G401 (cell line): ENCODE measurements at places on chromosomes 13 and 19. TPM values are rescaled to one million over a fixed set of nuclear protein-coding genes. Genes with fewer than 3 reads are reported as not detected.

GRCh38 chr13:75197803-75198202 is 284.2 kb downstream of the TBC1D4 start:
- DNase-seq = no peak

DNA sequence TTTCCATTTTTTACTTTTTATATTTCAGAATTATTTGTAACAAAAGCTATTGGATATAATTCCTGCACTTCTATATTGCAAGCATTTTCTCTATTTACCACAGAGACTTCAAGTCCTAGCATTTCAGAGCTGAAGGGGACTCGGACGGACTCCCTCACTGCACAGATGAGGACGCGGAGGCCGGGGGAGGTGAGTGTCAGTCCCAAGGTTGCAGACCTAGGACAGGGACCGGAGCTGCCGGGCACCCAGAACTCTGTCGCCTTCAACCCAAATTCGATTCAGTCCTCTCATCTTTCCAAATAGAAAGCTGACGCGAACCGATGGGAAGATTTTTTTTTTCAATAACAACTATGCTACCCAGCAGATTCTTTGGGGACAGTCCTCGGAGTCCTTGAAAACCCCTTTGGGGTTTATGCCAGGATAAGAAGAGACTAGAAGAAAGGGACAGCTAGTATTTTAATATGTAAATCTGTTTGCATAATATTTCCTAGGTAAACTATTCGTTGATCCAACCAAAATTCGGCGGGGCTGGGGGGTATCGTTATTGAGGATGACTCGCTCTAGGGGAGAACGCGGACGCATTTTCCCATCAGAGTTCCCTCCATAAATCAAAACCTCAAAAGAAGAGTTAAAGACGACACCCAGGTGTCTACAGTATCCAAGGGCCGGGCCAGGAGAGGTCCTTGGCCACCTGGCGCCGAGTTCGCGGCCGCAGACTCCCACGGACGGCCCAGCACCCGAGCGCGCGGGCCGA is 803 bp downstream of the FLT3 start:
- DNase-seq = peak; percentile 60

ZNF708 gene
- total RNA-seq = 5.5 and 29.7 TPM in 2 replicates

ACP5 gene
- not detected in 2 replicates for total RNA-seq
